Fibroblast of skin of back (primary cell): ENCODE measurements at places on chromosomes 13 and 19.

DNA sequence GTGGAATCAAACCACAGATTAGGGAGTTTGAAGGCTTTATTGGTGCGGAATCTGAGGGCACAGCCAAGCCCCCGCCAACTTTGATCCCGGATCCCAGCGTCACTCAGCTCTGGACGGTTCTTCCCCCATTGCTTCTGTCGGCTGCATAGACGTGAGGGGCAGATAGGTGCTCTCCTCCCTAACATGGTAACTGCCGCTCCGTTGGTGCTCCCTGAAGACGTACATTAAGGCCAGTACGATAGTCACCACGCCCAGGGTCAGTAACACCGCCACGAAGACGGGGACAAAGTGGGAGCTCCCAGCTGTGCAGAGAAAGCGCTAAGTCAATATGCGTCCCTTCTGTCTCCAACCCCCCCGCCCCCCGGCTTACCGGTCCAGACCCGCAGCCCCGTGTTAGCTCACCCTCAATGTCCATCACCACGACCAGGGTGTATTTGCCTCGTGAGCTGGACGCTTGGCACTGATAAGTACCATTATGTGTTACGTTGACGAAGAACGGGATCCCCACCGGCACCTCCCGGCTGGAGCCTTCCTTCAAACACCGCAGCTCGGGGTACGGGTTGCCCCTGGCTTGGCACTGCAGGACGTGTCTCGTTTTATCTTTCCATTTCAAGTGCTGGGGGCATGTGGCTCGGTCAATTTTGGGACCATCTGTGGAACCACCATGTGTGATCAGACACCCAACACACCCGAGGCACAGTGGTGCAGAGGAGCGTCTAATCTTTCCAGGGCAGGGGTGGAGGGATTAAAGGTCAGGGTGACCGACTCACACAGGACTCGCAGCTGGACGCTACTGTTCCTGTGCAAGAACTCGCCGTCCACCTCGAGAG lies 644 bp upstream of the RAVER1 start:
- peak; percentile 4 for DNase-seq

DNA sequence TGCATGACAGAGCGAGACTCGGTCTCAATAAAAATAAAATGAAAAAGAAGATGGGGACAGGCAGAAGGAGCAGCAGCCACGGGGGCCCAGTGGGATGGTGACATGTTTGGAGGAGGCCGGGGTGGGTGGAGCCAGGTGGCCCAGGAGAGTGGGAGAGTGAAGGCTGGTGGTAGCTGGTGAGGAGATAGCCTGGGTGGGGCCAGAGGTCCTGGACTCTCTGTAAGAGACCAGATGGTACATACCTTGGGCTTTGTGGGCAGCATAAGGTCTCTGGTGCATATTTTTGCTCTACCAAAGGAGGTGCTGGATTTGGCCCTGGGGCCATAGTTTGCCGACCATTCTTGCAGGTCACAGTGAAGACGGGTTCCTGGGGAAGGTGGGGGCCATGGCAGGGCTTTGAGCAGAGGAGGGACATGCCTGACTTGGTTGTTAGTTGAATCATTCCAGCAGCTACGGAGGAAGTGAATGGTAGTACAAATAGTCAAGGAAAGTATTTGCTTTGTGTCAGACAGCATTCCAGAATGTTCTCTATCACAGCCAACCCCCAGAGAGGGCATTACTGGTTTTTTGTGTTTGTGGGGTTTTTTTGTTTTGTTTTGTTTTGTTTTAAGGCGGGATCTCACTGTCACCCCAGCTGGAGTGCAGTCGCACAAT lies 69.1 kb downstream of the ARHGEF18 start:
- peak; percentile 49 for DNase-seq

GRCh38 chr19:12485052-12485416 lies 418 bp upstream of the ZNF709 start:
- no peak for DNase-seq

DNA sequence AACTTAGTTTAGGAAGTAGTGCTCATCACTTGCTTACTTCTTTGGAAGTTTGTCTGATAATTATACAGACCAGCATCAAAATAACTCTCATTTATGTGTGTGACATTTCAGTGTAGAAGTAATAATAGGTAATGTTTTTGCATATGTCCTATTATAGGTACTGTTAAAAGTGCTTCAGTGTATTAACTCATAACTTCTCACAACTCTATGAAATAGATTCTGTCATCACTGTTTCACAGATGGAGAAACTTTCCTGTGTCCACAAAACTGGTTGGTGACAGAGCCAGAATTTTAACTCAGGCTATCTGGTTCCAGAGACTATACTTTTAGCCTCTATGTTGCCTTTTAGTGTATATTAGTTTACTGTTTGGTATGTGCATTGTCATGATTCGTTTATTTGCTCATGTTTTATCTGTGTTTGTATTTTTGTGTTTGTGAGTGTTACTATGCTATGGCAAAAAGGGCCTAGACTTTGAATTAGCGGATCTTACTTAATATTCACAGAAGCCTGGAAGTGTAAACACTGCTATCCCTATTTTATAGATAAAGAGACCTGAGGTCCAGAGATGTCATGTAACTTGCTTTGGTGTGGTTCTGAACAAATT lies 12.7 kb downstream of the LPAR6 start:
- no peak for DNase-seq

DNA sequence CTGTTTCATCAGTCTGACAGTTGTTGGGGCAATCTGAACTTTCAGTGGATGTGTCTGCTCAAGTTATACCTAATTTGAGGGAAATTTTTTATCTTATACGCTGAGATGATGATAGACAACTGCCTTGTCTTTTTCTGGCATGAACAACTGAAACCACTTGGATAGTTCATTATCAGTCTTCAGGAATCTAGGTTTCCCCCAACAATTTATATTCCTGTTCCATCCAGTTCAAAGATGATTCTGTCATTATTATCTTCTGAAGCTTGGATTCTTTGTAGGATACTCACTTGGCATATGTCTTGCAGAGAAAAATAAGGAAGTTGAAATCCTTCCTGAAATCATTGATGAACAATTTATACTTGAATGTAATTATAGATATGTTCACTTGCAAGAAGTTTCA lies 193.7 kb downstream of the LMO7 start:
- peak; percentile 59 for DNase-seq

DNA sequence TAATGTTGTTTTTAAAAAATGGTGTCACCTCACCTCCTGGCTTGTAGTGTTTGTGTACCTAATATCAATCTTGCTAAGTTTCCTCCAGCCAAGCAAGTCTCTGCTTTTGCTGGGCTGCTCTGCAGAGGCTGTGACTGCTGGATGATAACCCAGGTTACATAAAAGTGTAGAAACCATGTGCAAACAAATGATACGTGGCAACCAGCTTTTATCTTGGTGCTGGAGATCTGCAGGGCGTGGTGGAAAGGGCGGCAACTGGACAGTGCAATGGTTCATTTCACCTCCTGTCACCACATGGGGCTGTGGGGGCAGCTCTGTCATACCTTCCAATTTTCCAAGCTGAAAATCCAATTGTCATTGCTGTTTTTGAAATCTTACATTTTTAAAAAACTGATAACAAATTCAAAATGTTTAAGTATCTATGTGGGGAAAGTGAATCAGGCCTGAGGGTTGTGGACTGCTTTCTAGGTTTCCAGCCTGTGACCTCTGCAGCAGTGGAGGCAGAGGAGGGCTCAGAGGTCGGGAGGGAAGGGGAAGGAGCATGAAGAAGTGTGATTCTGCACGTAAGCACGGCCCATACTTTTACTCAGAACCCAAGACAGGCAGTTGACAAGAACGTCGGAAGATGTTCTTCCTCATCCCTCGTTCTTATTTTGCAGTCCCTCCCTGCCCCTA lies 9.7 kb downstream of the GPR42 start:
- DNase-seq = no peak

GRCh38 chr13:41231786-41232185 lies 31.6 kb downstream of the MTRF1 start:
- peak; percentile 20 for DNase-seq

DNA sequence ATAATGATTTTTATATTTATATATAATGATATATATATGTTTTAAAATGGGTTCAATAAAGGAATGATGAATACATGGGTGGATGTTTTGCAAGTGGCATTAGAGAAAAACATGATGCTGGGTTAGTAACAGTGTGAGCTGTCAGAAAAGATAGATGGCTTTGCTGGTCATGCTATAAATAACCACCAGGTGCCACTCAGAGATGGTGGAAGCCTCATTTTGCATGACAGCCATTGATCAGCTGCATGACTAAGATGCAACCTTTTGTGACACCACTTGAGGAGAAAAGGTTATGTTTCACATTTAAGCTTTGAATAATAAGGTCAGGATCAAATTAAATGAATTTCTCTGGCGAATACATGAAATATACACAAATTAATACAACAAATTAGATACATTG lies 737.7 kb downstream of the PCDH9 start:
- no peak for DNase-seq

DNA sequence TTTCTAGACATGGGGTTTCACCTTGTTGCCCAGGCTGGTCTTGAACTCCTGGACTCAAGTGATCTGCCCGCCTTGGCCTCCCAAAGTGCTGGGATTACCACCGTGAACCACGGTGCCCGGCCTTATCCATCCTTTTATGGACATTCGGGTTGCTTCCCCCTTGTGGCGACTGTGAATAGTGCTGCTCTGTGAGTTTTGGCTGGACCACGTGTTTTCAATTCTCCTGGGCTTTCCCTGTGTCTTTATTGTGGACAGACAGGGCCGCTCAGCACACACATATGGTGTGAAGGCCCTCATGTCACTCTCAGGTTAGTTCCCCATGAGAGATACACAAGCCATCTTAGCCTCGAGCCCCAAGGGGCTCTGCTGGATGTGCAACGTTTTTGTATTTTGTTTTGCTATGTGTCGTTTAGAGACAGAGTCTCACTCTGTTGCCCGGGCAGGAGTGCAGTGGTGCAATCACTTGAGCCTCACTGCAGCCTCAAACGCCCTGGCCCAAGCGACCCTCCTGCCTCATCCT lies 40.5 kb downstream of the MAU2 start:
- DNase-seq = peak; percentile 88

DNA sequence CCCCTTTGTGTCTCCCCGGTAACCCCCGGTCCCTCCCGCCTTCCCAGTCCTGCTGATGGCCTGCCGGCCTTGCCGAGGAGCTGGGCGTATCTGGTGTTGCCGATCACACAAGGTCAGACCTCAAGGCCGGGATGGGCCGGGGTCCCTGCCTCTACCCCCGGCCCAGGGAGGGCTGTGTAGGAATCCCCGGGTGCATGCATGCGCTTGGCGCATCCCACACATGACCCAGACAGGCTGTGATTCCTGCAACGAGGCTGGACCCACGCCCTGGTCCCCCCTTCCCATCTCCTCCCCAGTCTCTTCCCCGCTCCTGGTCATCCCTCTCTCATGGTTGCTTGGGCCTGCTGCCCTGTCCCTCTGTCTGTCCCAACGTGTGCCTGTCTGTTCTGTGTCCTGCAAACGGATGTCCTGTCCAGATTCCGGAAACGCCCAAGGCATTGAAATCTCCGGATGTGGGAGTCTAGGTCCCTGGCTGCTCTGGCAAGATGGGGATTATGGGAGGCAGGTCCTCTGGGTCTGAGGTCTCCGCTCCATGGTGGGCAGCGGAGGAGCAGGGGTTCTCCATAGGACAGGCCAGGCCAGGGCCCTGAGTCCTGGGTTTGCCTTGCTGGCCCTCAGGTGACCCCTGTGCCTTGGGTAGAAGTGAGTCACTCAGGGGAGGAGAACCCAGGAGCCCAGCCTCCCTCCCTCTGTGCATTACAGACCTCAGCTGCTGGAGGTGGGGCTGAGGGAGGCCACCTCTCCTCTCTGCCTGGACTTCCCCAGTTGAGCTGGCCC lies 1.6 kb downstream of the PKN1 start:
- peak; percentile 72 for DNase-seq

- DNase-seq = no peak
Measured at GRCh38 chr19:15022752-15023151, 26.5 kb upstream of the CASP14 start.

- DNase-seq = no peak
Measured at GRCh38 chr19:16668176-16668575, 7.2 kb downstream of the TMEM38A start.

DNA sequence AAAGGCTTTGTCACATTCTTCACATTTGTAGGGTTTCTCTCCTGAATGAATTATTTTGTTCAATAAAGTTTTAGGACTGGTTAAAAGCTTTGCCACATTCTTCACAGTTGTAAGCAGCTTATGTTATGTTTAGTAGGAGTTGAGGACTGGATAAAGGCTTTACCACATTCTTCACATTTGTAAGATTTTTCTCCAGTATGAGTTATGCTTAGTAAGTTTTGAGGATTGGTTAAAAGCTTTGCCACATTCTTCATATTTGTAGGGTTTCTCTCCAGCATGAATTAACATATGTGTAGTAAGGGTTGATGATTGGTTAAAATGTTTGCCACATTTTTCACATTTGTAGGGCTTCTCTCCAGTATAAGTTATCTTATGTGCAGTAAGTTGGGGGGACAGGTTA lies 79.9 kb downstream of the ZNF431 start:
- DNase-seq = peak; percentile 68

- DNase-seq = no peak
Measured at GRCh38 chr13:27830010-27830409, 37.7 kb downstream of the GSX1 start.

DNA sequence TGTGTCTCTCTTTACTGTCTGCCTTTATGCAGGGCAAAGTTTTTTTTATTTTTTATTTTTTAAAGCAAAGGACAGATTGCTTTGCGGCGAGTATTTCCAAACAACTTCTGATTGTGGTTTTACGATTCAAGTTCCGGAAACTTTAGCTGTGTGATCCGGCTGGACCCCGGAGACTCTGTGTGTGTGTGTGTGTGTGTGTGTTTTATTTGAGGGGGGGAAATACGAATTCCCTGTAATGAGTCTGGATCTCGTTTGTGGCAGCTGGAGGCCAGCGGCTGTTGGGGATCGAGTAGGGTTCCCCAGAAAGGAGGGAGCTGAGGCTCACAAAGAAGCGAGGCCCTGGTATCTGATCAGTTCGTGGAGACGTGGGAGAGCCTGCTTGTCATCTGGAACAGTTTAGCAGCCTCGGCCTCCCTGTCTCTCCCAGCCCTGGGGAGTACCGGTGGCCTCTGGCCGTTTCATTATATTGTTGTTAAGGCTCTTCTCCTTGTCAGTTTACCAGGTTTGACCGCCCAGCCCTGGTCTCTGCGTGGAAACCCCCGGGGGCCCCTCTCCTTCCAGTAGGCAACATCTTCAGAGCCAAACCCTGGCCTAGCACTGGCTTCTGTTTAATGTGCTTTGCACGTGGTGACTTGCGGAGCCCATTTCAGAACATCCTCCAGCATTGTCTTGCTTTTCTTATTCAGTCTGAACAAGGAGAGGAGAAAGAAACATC lies 1.3 kb downstream of the FARP1 start:
- peak; percentile 57 for DNase-seq
